GM23248 (cell line): ENCODE measurements at places on chromosomes 12 and 14. TPM values are rescaled to one million over a fixed set of nuclear protein-coding genes. Genes with fewer than 3 reads are reported as not detected.

Gene PLEK2
- total RNA-seq: 10.8 and 12.4 TPM in 2 replicates

- no peak for DNase-seq
- H3K27me3 ChIP-seq: peaks cover 46% of the 10 kb centered on the region
- no peaks in the 10 kb centered on the region for H3K4me1 ChIP-seq
- H3K4me3 ChIP-seq: no peak overlapping the region
- no peaks in the 10 kb centered on the region for H3K36me3 ChIP-seq
These were observed 80.7 kb downstream of the PRMT8 start for GRCh38 chr12:3571724-3572123.

GRCh38 chr14:78028471-78028870 is 141.7 kb upstream of the NRXN3 start:
- DNase-seq: no peak
- H3K4me1 ChIP-seq: no peaks in the 10 kb centered on the region
- H3K36me3 ChIP-seq: no peaks in the 10 kb centered on the region

DNA sequence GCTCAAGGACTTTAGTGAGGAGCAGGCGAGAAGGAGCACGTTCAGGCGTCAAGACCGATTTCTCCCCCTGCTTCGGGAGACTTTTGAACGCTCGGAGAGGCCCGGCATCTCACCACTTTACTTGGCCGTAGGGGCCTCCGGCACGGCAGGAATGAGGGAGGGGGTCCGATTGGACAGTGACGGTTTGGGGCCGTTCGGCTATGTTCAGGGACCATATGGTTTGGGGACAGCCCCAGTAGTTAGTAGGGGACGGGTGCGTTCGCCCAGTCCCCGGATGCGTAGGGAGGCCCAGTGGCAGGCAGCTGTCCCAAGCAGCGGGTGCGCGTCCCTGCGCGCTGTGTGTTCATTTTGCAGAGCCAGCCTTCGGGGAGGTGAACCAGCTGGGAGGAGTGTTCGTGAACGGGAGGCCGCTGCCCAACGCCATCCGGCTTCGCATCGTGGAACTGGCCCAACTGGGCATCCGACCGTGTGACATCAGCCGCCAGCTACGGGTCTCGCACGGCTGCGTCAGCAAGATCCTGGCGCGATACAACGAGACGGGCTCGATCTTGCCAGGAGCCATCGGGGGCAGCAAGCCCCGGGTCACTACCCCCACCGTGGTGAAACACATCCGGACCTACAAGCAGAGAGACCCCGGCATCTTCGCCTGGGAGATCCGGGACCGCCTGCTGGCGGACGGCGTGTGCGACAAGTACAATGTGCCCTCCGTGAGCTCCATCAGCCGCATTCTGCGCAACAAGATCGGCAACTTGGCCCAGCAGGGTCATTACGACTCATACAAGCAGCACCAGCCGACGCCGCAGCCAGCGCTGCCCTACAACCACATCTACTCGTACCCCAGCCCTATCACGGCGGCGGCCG is 1.1 kb downstream of the PAX9 start:
- no peaks in the 10 kb centered on the region for H3K36me3 ChIP-seq
- H3K4me3 ChIP-seq: peak overlapping the region; percentile 84
- H3K4me1 ChIP-seq: no peaks in the 10 kb centered on the region; the same call in 1 of the 2 replicates
- peaks cover 58% of the 10 kb centered on the region for H3K27me3 ChIP-seq
- DNase-seq: peak; percentile 68

DNA sequence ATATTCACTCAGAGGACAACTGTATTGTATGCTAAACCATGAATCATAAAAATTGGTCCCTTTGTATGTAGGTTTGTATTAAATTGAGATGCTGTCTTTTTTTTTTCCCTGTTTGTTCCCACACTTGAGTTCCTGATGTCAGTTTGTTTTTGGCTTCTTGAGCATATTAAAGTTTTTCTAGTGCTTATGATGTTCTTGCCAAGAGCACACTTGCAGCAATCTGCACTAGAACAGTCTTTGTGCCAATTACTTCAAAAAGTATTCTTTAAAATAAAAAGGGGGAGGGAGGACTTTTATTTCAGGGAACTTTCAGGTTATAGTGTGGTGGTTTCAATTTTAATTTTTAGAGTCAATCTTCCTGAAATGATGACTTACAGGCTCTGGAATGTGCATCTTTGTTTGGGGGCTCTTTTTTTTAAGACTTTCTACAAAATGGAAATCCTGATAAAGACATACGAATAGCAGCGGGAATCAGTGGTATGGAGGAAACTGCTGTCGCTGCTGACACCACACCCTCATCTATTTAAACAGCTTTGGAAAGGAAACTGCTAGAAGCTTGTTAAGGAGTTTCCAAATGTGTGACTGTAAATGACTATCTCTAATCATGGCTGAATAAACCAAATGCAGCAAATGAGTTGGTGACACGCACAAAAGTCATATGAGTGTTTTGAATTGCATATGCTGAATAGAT is 188.6 kb downstream of the EGLN3 start:
- no peak overlapping the region for H3K4me3 ChIP-seq
- H3K36me3 ChIP-seq: no peaks in the 10 kb centered on the region
